ENCODE measurements at places on chromosomes 7 and 10. TPM values are rescaled to one million over a fixed set of nuclear protein-coding genes. Genes with fewer than 3 reads are reported as not detected.

GRCh38 chr7:138354066-138354465 lies 106.0 kb upstream of the TRIM24 start:
- no peak for DNase-seq

- no peak for DNase-seq
Observed at GRCh38 chr7:31991846-31992245, 78.4 kb downstream of the PDE1C start.

GRCh38 chr10:119852822-119853221 lies 19.8 kb downstream of the MCMBP start:
- DNase-seq, result no peak

DNA sequence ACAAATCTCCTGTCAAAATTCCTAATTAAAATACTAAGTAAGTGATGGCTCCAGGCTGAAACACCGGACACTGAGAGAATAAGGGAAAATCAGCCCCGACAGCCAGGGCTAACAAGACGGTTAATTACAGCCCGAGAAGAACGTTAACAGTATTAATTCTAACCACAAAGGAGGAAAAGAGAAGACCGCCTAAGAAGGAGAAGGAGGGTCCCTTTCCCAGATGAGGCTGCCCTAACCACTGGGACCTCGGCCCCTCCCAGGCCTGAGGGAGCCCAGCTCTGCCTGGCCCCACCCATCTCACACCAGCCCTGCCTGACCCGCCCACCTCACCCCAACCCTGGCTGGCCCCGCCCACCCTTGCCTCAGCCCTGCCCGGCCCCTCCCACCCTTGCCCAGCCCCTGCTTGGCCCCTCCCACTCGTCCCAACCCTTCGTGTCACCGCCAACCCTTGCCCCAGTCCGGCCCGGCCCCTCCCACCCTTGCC lies 51.3 kb downstream of the PWWP2B start:
- DNase-seq, result peak; percentile 74

GRCh38 chr7:94662548-94662947 lies 6.6 kb upstream of the SGCE start:
- DNase-seq, result no peak

- DNase-seq, result no peak
Observed at GRCh38 chr10:38093816-38094157, 350 bp upstream of the ZNF37A start.

DNA sequence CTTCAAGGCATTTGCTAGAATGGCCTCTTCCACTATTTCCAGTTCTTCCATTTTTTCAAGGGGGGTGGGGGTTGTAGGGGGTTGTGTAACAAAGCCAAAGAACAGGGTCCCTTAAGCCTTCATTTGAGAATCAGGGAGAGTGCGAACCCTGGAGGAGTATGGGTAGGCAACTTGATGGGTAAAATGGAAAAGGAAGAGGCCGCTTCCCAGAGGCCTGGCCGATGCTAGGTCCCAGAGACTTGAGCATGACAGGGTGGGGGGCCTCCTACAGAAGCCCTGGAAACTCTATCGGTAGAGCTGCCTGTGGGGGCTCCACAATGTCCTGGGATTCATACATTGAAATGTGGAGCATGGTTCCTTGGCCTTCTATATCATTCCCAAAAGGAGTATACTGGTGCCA lies 9.1 kb upstream of the HOXA13 start:
- no peak for DNase-seq

DNA sequence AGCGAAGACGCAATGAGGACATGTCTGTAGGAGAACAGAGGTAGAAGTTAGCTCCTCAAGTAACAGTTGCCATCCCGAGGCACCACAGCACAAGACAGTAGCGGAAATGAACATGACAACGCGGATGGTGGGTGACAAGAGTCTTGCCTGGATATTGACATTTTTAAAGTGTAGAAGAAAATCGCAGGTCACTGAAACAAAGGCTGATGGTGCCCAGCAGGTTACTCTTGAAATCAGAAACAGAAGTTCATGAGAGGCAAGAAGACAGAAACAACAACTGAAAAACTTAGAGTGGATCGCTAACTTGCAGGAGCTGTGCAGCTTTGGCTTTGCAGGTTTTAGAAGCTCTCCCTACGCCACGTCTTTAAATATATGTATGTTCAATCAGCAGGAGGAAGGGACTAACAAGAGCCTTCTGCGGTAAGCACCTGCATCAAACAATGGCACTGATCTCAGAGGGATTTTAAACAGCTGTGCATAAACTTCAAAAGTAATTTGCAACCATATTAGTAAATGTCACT lies 1.8 kb downstream of the PRKCQ start:
- no peak for DNase-seq

- no peak for DNase-seq
Observed at GRCh38 chr7:1121886-1122831, 34.2 kb downstream of the GPER1 start.

MCM10 gene
- total RNA-seq, result 0.33 TPM

CALHM3 gene
- not detected for total RNA-seq

PTN gene
- 0.38 TPM for total RNA-seq

CNTNAP2 gene
- 2.0 TPM for total RNA-seq
